Astrocyte of the cerebellum (primary cell): ENCODE measurements at places on chromosomes 11 and 22.

DNA sequence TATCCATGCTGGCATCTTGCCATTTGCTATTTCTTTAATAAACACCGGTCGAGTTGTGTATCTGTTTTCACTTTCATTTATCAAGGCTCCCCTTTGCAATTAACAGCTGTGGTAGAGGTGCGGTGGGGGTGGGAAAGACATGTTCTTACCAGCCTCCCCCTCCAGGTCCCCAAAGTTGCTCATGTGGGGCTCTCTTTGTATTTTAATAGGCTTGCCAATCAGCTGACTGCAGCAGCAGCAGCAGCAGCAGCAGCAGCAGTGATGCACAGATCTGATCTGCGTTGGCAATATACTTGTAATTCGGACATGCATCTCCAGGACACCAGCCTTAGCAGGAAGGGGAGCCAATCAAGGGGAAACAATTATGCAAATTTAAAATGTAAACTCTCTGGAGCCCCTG, 40.3 kb upstream of the E2F8 start:
- no peak for DNase-seq

DNA sequence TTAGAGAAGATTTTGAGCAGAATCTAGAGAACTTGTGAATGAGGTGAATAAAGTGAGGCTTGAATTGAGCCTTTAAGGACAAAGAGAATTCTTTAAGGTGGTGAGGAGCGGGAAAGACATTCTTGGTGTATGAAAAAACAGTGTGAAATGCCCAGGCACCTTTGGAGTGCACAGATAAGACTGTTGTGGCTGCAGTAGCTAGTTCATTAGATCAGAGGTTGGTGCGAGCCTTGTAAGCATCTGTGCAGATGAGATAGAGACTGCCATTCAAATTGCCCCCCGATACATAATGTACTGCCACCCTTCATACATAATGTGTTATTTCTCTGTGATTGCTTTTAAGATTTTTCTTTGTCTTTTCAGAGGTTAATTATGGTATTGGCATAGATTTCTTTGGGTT, 31.3 kb downstream of the ATXN10 start:
- no peak for DNase-seq

DNA sequence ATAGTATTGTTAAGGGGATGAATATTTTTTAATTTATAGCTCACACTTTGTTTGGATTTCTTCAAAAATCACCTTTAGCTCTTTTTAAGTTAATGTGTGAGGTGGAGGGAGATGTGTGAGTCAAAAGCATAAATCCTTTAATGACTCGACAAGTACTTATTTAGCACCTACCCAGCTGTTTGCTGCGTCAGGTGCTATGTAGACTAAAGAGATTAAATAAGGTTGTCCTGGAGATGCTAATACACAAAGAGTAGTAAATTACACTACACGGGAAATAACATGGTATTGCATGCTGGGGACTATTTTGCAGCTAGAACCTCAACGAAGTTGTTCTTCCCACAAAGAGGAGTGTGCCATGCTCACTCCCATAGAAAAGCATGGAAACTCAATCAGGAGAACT, 583.3 kb upstream of the TENM4 start:
- DNase-seq, result no peak

GRCh38 chr11:73141309-73142127, 600 bp downstream of the FCHSD2 start:
- DNase-seq, result no peak

DNA sequence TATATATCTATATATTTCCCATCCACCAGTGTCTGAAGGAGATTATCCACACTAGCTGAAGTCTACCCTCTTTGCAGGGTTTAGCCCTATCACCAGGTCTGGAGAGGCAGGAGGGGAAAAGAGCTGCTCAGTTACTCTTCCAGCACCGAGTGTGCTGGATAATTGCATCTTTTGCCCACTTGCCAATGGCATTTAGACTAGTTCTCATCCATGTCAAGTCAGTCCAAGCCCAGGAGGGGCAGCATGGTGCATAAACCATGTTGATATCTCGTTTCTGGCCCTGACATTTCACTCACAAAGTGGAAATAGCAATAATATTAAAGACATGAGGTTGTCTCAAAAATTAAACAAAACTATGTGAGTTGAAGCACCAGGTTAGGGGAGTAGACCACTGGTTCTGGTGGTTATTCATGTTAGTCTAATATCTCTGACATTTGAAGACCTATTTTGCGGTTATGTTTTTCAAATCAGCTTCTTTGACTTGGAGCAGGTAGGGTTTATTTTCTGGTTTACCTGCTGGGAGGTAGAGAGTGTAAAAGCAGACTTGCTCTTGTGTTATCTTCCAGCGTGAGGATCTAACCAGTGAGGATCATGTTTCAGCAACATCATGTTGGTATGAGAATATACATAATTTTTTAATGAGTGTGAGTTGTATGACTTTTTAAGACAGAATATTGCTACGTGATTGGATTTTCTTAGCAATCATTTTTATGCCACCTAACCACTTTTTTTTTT, 273.2 kb upstream of the KIRREL3 start:
- DNase-seq, result no peak

DNA sequence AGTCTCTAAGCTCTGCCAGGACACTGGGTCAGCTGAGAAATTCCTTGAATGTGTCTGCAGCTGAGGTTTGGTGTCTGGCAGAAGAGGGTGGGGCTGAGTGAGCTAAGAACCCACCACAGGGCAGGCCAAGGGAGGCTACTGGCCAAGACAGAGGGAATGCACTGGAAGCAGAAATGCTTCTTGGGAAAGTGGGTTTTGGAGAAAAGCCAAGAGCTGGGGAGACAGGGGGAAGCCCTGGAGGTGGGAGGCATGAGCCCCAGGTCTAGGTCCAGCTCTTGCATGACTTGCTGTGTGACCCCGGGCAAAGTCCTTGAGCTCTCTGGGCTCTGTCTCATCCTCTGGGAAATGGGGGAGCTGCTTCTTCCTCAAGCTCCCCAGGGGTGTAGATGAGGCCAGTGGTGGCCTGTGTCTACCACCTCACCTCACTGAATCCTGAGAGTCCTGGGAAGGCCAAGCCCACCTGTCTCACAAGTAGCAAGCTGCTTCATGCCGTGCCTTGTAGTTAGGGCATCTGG, 2.3 kb downstream of the MMP11 start:
- DNase-seq, result peak; percentile 27

GRCh38 chr22:41563051-41563711, 2.4 kb downstream of the CSDC2 start:
- DNase-seq, result no peak

- no peak for DNase-seq
Observed at GRCh38 chr11:83355391-83355790, 69.2 kb upstream of the CCDC90B start.
